ENCODE measurements at places on chromosomes 11 and 22. TPM values are rescaled to one million over a fixed set of nuclear protein-coding genes. Genes with fewer than 3 reads are reported as not detected.

Gene P2RY6
- total RNA-seq: 3.2 TPM

Gene GPHA2
- not detected for total RNA-seq

DNA sequence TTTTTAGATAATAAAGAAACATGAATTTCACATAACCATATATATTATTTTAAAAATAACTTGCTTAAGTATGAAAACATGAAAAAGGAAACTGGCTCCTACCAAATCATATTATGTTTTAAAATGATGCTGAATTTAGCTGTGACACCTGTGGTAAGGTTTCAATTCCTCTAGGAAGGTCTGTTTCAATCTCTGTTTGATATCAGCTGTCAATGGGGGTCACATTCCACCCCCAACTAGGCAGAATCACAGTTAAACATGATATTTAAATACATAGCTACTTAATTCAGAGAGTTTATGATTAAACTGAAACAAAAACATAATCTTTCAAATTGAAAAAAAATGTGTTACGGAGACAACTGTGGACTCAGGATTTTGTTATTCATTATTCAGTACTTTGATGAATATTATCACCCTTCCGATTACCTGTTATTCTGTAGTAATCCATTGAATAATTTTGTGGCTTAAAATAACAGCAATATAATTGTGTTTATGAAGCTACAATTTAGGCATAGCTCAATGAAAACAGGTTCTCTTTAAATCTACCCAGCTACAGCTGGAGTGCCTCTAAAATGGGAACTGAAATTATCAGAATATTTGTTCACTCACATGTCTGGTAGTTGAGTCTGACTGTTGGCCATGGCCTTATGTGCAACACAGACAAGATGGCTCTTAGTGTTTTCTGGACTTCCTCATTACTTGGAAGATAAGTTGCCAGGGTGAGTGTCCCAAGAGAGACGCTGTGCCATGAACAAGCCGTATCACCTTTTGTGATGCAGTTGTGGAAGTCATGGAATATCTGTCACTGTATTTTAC, 244.6 kb upstream of the ANO3 start:
- H3K27ac ChIP-seq: no peak overlapping the region
- H3K4me3 ChIP-seq: no peak overlapping the region
- H3K4me1 ChIP-seq: no peaks in the 10 kb centered on the region
- H3K27me3 ChIP-seq: no peaks in the 10 kb centered on the region
- no peaks in the 10 kb centered on the region for H3K36me3 ChIP-seq

Gene TTLL12
- 20.5 TPM for total RNA-seq

Gene VPREB3
- total RNA-seq: not detected

- H3K4me1 ChIP-seq: peaks cover 14% of the 10 kb centered on the region
- no peak for DNase-seq
- H3K27ac ChIP-seq: no peak overlapping the region
- no peaks in the 10 kb centered on the region for H3K36me3 ChIP-seq
Measured at GRCh38 chr11:2886191-2886894, 768 bp upstream of the CDKN1C start.

GRCh38 chr11:124915541-124916369, 3.3 kb upstream of the HEPN1 start:
- no peak overlapping the region for H3K27ac ChIP-seq
- DNase-seq: no peak
- no peaks in the 10 kb centered on the region for H3K36me3 ChIP-seq
- H3K4me3 ChIP-seq: no peak overlapping the region

- no peaks in the 10 kb centered on the region for H3K4me1 ChIP-seq
- H3K27me3 ChIP-seq: peaks cover 17% of the 10 kb centered on the region
- peak; percentile 61 for DNase-seq
- H3K27ac ChIP-seq: no peak overlapping the region
Measured at GRCh38 chr22:45892681-45893461, 84.1 kb downstream of the WNT7B start.

Gene CNGA4
- not detected for total RNA-seq

Gene RAB3IL1
- 10.6 TPM for total RNA-seq

GRCh38 chr11:118596224-118597146, 10.9 kb upstream of the PHLDB1 start:
- peaks cover 6% of the 10 kb centered on the region for H3K4me1 ChIP-seq
- H3K36me3 ChIP-seq: peaks cover 99% of the 10 kb centered on the region
- no peaks in the 10 kb centered on the region for H3K27me3 ChIP-seq
- H3K27ac ChIP-seq: no peak overlapping the region
- no peak overlapping the region for H3K4me3 ChIP-seq
- DNase-seq: no peak

- H3K36me3 ChIP-seq: no peaks in the 10 kb centered on the region
- no peaks in the 10 kb centered on the region for H3K27me3 ChIP-seq
- no peak overlapping the region for H3K27ac ChIP-seq
- DNase-seq: no peak
Measured at GRCh38 chr11:133842730-133843129, 2.6 kb downstream of the SPATA19 start.

DNA sequence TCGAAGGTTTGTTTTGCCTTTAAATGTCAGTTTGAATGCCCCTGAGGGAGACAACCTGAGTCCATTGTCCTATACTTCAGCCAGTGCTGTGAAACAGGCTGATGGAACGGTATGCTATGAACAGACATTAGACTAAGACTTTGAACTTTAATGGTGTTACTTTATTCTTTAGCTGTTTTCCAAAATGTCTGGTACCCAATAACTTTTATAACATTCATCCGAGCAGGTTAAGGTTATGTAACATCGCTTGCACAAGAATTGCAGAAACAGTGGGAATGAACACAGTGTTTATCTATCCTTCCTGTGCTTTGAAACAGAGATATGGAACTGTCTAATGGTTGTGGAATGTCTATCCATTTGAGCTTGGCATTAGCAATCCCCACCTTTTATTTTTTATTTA, 12.5 kb upstream of the PTS start:
- H3K4me3 ChIP-seq: no peak overlapping the region
- H3K36me3 ChIP-seq: no peaks in the 10 kb centered on the region
- no peak overlapping the region for H3K27ac ChIP-seq
- H3K4me1 ChIP-seq: no peaks in the 10 kb centered on the region

GRCh38 chr22:50274311-50274710, 4.1 kb upstream of the MAPK11 start:
- no peak overlapping the region for H3K27ac ChIP-seq
- no peak overlapping the region for H3K4me3 ChIP-seq
- DNase-seq: no peak
- no peaks in the 10 kb centered on the region for H3K27me3 ChIP-seq
- peaks cover 24% of the 10 kb centered on the region for H3K4me1 ChIP-seq

Gene LZTR1
- 56.7 TPM for total RNA-seq

DNA sequence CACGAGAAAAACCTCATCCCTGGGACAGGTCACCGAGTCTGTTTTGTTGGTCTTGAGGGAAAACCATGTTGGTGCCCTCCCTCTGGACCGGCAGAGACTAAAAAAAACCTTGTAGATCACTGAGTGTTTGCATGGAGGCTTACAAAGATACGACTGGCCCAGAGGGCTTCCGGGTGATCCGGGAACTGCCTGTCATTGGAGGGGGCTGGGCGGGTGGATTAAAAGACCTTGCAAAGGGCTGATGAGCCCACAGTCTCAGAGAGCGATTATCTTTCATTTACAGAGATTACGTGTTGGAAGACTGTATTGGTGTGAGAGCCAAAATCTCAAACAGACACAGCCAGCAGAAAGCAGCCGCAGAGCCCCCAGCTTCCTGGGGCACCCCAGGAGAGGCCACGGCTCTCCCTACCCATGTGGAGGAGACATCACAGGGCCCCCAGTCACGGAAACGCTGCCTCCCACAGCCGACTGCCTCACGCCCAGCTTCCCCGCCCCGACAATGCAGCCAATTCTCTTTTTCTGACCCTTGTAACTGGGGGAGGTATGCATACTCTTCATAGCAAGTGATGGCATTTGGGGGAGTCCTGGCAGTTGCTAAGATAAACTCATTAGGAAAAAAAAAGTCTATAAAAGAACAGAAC, 426.4 kb downstream of the CTTN start:
- no peak for DNase-seq
- H3K4me1 ChIP-seq: peaks cover 5% of the 10 kb centered on the region
- H3K36me3 ChIP-seq: no peaks in the 10 kb centered on the region
- no peak overlapping the region for H3K27ac ChIP-seq
- H3K4me3 ChIP-seq: no peak overlapping the region

DNA sequence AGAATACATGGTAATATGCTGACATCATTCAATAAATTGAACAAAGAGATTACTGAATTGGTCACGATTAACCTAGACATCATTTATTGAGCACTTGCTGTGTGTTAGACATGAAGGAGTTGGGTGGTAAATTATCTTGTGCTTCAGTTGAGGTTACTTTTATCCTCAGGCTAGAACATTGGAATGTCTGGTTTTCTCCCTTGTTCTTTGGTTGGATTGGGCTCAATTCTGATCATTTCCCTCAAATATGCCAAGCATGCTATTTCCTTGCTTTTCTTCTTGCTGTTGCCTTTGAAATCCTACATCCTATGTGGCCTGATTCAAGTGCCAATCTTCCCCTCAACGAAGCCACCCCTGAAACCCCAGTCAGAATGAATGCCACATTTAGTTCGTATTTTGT, 65.8 kb downstream of the DEUP1 start:
- H3K4me3 ChIP-seq: no peak overlapping the region
- no peaks in the 10 kb centered on the region for H3K4me1 ChIP-seq
- no peak for DNase-seq
- no peaks in the 10 kb centered on the region for H3K36me3 ChIP-seq
- H3K27me3 ChIP-seq: no peaks in the 10 kb centered on the region

DNA sequence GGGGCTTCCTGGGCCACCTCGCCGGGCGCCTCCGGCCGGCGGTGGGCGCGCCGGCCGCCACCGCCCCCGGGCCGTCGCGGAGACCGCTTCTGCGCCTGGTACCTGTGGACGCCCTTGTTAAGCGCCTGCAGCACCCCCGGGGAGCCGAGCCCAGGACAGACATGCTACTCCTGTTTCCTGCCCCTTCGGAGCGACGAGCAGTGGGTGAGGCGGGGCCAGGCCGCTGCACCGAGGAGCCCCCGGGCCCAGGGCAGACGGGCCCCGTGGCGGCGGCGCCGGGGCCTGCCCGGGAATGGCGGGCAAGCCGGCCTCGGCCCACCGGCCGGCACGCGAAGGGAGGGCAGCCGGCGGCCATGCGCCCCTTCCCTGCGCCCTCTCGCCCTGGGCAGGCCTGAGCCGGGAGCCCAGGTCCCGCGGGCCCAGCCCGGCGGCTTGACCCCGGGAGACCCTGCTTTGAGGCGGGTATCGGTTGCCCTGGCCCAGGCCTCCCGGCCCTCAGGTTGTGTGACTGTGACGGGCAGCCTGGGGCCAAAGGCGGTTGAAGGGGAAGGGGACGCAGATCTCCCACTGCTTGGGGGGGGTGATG, 789 bp upstream of the KDM2A start:
- peak overlapping the region; percentile 60 for H3K4me3 ChIP-seq
- peak; percentile 83 for DNase-seq
- H3K4me1 ChIP-seq: peaks cover 22% of the 10 kb centered on the region
- peak overlapping the region; percentile 94 for H3K27ac ChIP-seq

GRCh38 chr11:47111318-47111804, 65.3 kb downstream of the ARFGAP2 start:
- H3K36me3 ChIP-seq: no peaks in the 10 kb centered on the region
- no peak for DNase-seq
- H3K4me3 ChIP-seq: no peak overlapping the region
